ENCODE measurements at places on chromosomes 3 and 15. TPM values are rescaled to one million over a fixed set of nuclear protein-coding genes. Genes with fewer than 3 reads are reported as not detected.

The NAA80 gene
- 6.7 TPM for total RNA-seq

- H3K4me3 ChIP-seq = peak within 1 kb of the TSS; percentile 30
- H3K27ac ChIP-seq = no peak within 1 kb of the TSS
- no peaks in the 10 kb centered on the region for H3K36me3 ChIP-seq
- DNase-seq = no peak
Observed at GRCh38 chr3:71753701-71754609, at the start of gene GPR27. GPR27 (plus strand) TSS chr3:71753855; CDS start chr3:71754050, 195 bp downstream.

DNA sequence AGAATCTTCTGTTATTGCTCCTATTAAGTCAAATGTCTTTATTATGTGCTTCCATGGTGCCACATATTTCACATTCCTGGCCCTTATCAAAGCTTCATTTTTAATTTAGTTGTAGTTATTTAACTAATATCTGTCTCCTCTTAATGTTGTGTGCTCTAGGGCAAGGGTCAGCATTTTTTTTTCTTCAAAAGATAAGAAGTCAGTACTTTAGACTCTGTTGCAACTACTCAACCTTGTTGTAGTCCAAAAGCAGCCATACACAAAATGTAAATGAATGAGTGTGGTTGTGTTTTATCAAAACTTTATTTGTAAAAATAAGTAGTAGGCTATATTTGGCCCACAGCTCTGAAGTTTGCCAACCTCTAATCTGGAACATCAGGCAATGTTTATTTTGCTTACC, 394.7 kb upstream of the CBLB start:
- H3K4me1 ChIP-seq = no peaks in the 10 kb centered on the region
- H3K36me3 ChIP-seq = no peaks in the 10 kb centered on the region
- no peak overlapping the region for H3K27ac ChIP-seq
- H3K4me3 ChIP-seq = no peak overlapping the region
- no peak for DNase-seq
- H3K27me3 ChIP-seq = no peaks in the 10 kb centered on the region

DNA sequence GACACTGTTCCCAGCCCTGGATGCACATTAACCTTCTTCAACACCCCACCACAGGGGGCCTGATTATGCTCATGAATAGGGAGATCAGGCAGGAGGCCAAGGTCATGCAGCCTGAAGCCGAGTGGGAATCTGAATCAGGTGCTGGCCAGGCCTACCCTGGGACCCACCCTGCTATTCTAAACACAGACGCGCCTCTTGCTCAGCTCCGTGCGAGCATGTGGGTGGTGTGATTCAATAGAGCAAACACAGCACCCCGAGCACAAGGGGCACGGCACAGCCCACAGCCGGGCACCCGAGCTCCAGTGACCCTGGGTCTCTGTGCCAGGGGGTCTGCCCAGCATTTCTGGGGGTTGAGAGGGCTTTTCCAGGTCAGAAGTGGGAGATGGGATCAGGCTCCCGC, 24.6 kb upstream of the GRIP2 start:
- no peaks in the 10 kb centered on the region for H3K27me3 ChIP-seq
- H3K27ac ChIP-seq = no peak overlapping the region
- no peaks in the 10 kb centered on the region for H3K36me3 ChIP-seq
- H3K4me3 ChIP-seq = no peak overlapping the region
- no peaks in the 10 kb centered on the region for H3K4me1 ChIP-seq

DNA sequence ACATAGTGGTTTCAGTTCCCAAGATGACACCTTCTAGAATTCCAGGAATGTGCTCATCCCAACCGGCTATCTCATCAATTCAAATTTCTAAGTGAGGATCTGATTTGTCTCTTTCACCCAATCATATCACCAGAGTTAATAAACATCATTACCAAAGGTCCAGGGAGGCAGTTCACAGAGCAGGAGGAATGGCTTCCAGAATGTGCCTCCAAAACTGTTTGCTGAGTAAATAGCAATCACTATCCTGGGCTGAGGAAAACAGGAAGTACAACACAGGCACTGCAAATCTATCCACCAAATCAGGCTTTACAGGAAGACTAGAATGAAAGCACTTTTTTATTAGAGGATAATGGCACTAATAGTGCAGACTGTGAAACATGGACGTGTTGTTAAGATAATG, 61.5 kb downstream of the OSBPL10 start:
- DNase-seq = no peak
- no peak overlapping the region for H3K27ac ChIP-seq
- H3K36me3 ChIP-seq = no peaks in the 10 kb centered on the region
- H3K4me3 ChIP-seq = no peak overlapping the region
- no peaks in the 10 kb centered on the region for H3K4me1 ChIP-seq
- no peaks in the 10 kb centered on the region for H3K27me3 ChIP-seq

- no peaks in the 10 kb centered on the region for H3K4me1 ChIP-seq
- no peaks in the 10 kb centered on the region for H3K27me3 ChIP-seq
- no peak overlapping the region for H3K4me3 ChIP-seq
- no peaks in the 10 kb centered on the region for H3K36me3 ChIP-seq
Observed at GRCh38 chr3:17972476-17972875, 230.0 kb upstream of the TBC1D5 start.
